ENCODE measurements at places on chromosomes 5 and 9. TPM values are rescaled to one million over a fixed set of nuclear protein-coding genes. Genes with fewer than 3 reads are reported as not detected.

Gene PKD2L2
- not detected for total RNA-seq

Gene ETF1
- 247 TPM for total RNA-seq

Gene NUTM2G
- not detected for total RNA-seq

Gene PGM5
- total RNA-seq = not detected

Gene IL7R
- 287 TPM for total RNA-seq

Gene HSPB3
- not detected for total RNA-seq

Gene PCDHGB5
- total RNA-seq = not detected

Gene KCNIP1
- not detected for total RNA-seq

Gene ITK
- total RNA-seq = 222 TPM

Gene EXOSC2
- total RNA-seq = 59.1 TPM

Gene SHOC1
- total RNA-seq = not detected

Gene CBY3
- not detected for total RNA-seq

Gene DNAJC21
- 55.7 TPM for total RNA-seq

Gene DND1
- 1.2 TPM for total RNA-seq

Gene MOB3B
- 0.11 TPM for total RNA-seq

Gene RPP25L
- 4.4 TPM for total RNA-seq

Gene DNAH5
- not detected for total RNA-seq

Gene RASGRF2
- total RNA-seq = 25.4 TPM

Gene PDZD2
- total RNA-seq = 0.35 TPM

Gene IL33
- total RNA-seq = not detected

Gene C5orf58
- total RNA-seq = not detected

Gene TEK
- total RNA-seq = not detected

Gene ANKRD31
- 0.84 TPM for total RNA-seq

Gene MTAP
- total RNA-seq = 9.9 TPM

Gene RAB3C
- total RNA-seq = not detected

Gene PLPPR1
- total RNA-seq = not detected

Gene KCNN2
- not detected for total RNA-seq

Gene F12
- not detected for total RNA-seq

Gene PCDHGA6
- total RNA-seq = 0.05 TPM

Gene LRRC19
- not detected for total RNA-seq

Gene NKD2
- not detected for total RNA-seq

Gene PCDHGA3
- total RNA-seq = not detected

Gene TXNDC8
- not detected for total RNA-seq

Gene FAM200C
- not detected for total RNA-seq

Gene IL4
- total RNA-seq = not detected

Gene ARHGEF39
- total RNA-seq = 0.25 TPM

Gene AGGF1
- total RNA-seq = 14.8 TPM

Gene CCL27
- not detected for total RNA-seq

Gene DMRT2
- total RNA-seq = not detected

Gene PCDHAC1
- not detected for total RNA-seq

Gene PCDHB2
- total RNA-seq = not detected

Gene ZNF883
- total RNA-seq = 0.84 TPM

Gene NDUFS4
- 22.8 TPM for total RNA-seq

Gene PPP2R2B
- 7.0 TPM for total RNA-seq

Gene ELL2
- total RNA-seq = 189 TPM

Gene SRD5A1
- total RNA-seq = 2.8 TPM

Gene REEP2
- 0.19 TPM for total RNA-seq

Gene FAM221B
- not detected for total RNA-seq

Gene ROPN1L
- not detected for total RNA-seq

Gene ALDH1B1
- 0.50 TPM for total RNA-seq

Gene PCDHGB3
- total RNA-seq = not detected

Gene ADAMTS12
- total RNA-seq = not detected

Gene ZBTB26
- 5.9 TPM for total RNA-seq

Gene HACD4
- total RNA-seq = 5.9 TPM

Gene UBE2B
- total RNA-seq = 249 TPM

Gene TSLP
- not detected for total RNA-seq

Gene LTC4S
- total RNA-seq = 4.8 TPM
